ENCODE measurements at places on chromosomes 3 and 15. TPM values are rescaled to one million over a fixed set of nuclear protein-coding genes. Genes with fewer than 3 reads are reported as not detected.

GPR87 gene
- not detected for total RNA-seq

SLC28A1 gene
- not detected for total RNA-seq

OR5H2 gene
- total RNA-seq: not detected

GP5 gene
- total RNA-seq: 0.24 TPM

LRRC15 gene
- not detected for total RNA-seq

SSUH2 gene
- total RNA-seq: not detected

GOLGA6L4 gene
- total RNA-seq: 2.7 TPM

PFKFB4 gene
- 27.4 TPM for total RNA-seq

ITIH1 gene
- total RNA-seq: not detected

AGBL1 gene
- not detected for total RNA-seq

TRPM1 gene
- not detected for total RNA-seq

MEGF11 gene
- total RNA-seq: not detected

CHRM5 gene
- total RNA-seq: not detected

SCN11A gene
- 0.14 TPM for total RNA-seq

P2RY13 gene
- total RNA-seq: not detected

OR5K2 gene
- total RNA-seq: not detected

ZBTB47 gene
- total RNA-seq: 1.9 TPM

CCR3 gene
- total RNA-seq: 0.55 TPM

ABHD5 gene
- 28.6 TPM for total RNA-seq

RIOX2 gene
- 50.2 TPM for total RNA-seq

SLC38A3 gene
- not detected for total RNA-seq

ASB14 gene
- total RNA-seq: not detected

ARL13B gene
- 9.9 TPM for total RNA-seq

ALS2CL gene
- 0.11 TPM for total RNA-seq

FRMD5 gene
- not detected for total RNA-seq

CAMP gene
- not detected for total RNA-seq

PRC1 gene
- total RNA-seq: 84.3 TPM

RASL12 gene
- not detected for total RNA-seq

EPHA6 gene
- total RNA-seq: not detected

CYP19A1 gene
- total RNA-seq: not detected

CALML4 gene
- 18.7 TPM for total RNA-seq

GPR62 gene
- not detected for total RNA-seq

LRRC3B gene
- total RNA-seq: not detected

EPHB1 gene
- total RNA-seq: 0.59 TPM

GOLGA6L25 gene
- total RNA-seq: not detected

TNFSF10 gene
- total RNA-seq: 321 TPM

SPSB4 gene
- total RNA-seq: not detected

SUSD5 gene
- total RNA-seq: not detected

CLEC3B gene
- not detected for total RNA-seq

PLA2G4B gene
- total RNA-seq: 4.7 TPM

GCSAM gene
- 1.00 TPM for total RNA-seq

EOMES gene
- total RNA-seq: 270 TPM

INTS14 gene
- 51.1 TPM for total RNA-seq

ECE2 gene
- total RNA-seq: not detected

CHRNA3 gene
- total RNA-seq: not detected

IL17RB gene
- total RNA-seq: 2.7 TPM

TCF12 gene
- 140 TPM for total RNA-seq

SLITRK3 gene
- total RNA-seq: not detected

CELF6 gene
- 1.00 TPM for total RNA-seq

SNURF gene
- total RNA-seq: 7.8 TPM

STAC gene
- total RNA-seq: 0.29 TPM

MAP6D1 gene
- total RNA-seq: 2.6 TPM
